ENCODE measurements at places on chromosomes 6 and 20.
A peak's percentile ranks its signal among the peaks of the same experiment; 100 is the strongest.

DNA sequence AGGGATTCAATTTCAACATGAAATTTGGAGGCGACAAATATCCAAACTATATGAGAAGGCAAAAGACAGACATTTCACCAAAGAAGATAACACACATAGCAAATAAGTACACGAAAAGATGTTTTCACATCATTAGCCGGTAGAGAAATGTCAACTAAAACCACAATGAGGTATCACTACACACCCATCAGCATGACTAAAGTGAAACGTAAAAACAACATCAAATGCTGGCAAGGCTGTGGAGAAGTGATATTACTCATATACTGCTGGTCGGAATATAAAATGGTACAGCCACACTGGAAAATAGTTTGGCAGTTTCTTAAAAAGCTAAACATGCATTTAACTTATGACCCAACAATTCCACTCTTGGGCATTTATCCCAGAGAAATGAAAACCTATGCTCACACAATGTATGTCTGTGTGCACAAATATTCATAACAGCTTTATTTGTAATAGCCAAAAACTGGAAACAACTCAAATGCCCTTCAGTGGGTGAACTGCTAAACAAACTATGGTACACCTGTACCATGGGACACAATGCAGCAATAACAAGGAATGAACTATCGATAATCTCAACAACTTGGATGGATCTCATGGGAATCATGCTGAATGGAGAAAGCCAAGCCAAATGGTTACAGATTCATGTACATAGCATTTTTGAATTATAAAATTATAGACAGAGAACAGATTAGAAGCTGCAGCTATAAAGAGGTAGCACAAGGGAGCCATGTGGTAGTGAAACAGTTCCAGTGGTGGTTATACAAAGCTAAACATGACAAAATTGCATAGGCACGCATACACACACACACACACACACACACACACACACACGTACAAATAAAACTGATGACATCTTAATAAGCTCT, 8.6 kb downstream of the ADAT2 start:
- H3K27ac ChIP-seq: no peak overlapping the region
- H3K27me3 ChIP-seq: no peaks in the 10 kb centered on the region
- H3K4me3 ChIP-seq: no peak overlapping the region
- peak; percentile 85 for DNase-seq
- H3K36me3 ChIP-seq: peaks cover 6% of the 10 kb centered on the region

GRCh38 chr20:16664020-16664419, 65.8 kb upstream of the SNRPB2 start:
- DNase-seq: no peak
- no peaks in the 10 kb centered on the region for H3K36me3 ChIP-seq
- no peaks in the 10 kb centered on the region for H3K27me3 ChIP-seq
- no peaks in the 10 kb centered on the region for H3K4me1 ChIP-seq
- no peak overlapping the region for H3K27ac ChIP-seq
- no peak overlapping the region for H3K4me3 ChIP-seq

- H3K27me3 ChIP-seq: peaks cover 13% of the 10 kb centered on the region
- H3K4me1 ChIP-seq: no peaks in the 10 kb centered on the region
- H3K4me3 ChIP-seq: no peak overlapping the region
- no peak overlapping the region for H3K27ac ChIP-seq
These were observed 79.8 kb downstream of the PSMB1 start for GRCh38 chr6:170473301-170473717.

DNA sequence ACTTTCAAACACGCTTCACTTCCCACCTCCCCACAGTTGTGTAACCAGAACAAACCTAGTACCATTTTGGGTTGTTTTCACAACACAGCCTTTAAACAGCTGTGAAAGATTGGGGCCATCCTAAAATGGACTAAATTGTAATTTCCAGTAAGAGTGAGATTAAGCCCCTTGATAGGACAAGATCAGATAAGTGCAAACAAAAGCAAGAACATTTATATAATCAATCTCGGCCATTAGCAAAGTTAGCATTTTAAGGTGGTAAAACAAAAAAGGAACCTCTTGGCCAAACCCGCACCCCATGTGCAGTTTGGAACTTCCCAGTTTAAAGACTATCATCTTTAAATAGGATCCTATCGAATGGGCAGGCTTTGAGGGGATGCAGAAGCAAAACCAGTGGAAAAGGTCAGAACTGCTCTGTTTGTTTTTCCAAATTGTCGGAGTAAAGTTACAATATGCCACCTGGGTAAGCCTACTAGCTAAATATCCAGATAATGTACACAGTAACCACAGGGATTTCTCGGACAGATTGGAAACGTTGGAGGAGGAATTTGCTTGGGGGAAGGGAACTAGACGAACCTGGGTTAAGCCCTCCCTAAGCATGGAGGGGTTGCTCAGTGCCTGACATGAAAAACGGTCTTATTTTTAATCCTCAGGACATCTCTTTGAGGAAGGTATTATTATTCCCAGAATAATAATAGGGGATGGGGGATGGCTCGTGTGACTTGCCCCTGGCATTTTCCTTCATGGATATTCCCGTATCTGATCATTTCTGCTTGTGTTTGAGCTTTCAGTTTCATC, 159.8 kb upstream of the SALL4 start:
- no peaks in the 10 kb centered on the region for H3K36me3 ChIP-seq
- DNase-seq: no peak
- 0 out of 2 replicates have a peak overlapping the region, but pooled peaks have one; percentile 15 for H3K4me3 ChIP-seq
- H3K27ac ChIP-seq: no peak overlapping the region

GRCh38 chr6:156430386-156430785, 346.8 kb upstream of the ARID1B start:
- H3K27ac ChIP-seq: no peak overlapping the region
- no peaks in the 10 kb centered on the region for H3K27me3 ChIP-seq
- H3K36me3 ChIP-seq: no peaks in the 10 kb centered on the region
- no peak for DNase-seq
- no peak overlapping the region for H3K4me3 ChIP-seq

DNA sequence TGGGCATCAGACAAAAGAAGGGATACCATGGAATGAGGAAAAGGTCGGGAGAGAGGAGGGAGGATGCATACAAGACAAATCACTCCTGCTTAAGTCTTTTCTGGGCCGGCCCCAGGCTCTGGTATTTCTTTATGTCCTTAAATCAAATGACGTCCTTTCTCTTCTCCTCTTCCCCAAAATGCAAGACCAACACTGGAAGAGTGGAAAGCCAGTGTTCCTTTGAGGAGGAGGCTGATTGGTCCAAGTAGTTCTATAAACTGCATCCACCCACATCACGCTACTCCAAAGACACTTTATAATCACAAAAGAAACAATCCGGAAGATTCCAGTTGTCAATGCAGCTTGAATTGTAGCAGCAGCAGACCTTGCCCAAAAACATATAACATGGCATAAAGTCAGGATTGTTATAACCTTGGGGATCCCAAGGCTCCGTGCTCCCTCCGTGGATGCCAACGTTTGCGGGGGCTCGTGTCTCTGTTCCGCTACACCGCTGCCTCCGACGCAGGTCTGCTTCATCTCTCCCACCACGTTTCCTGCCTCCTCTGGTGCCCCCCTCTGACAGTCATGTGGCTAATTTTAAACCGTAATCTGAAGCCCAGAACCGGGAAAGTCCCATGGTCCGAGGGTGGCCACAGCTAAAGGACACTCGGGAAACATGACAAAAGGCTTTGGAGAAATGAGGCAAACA, 47.1 kb downstream of the MCUR1 start:
- H3K4me1 ChIP-seq: peaks cover 2% of the 10 kb centered on the region
- H3K27me3 ChIP-seq: no peaks in the 10 kb centered on the region
- H3K36me3 ChIP-seq: no peaks in the 10 kb centered on the region
- no peak overlapping the region for H3K27ac ChIP-seq
- peak overlapping the region; percentile 19 for H3K4me3 ChIP-seq

- no peaks in the 10 kb centered on the region for H3K4me1 ChIP-seq
- H3K4me3 ChIP-seq: no peak within 1 kb of the TSS
- no peak for DNase-seq
- no peak within 1 kb of the TSS for H3K27ac ChIP-seq
- H3K36me3 ChIP-seq: no peaks in the 10 kb centered on the region
These were observed at the start of gene ANKRD66 for GRCh38 chr6:46746696-46747095. TSS of gene ANKRD66 (plus strand) at chr6:46746933. CDS start at chr6:46751949, 5,016 bp downstream.

Data from IMR-90 (cell line).